Stimulated activated CD8-positive, alpha-beta memory T cell treated with anti-CD3 and anti-CD28 coated beads, Interleukin-2, amount 100 ng/mL, for 48 hours (primary cell): ENCODE measurements at places on chromosomes 2 and 18.

DNA sequence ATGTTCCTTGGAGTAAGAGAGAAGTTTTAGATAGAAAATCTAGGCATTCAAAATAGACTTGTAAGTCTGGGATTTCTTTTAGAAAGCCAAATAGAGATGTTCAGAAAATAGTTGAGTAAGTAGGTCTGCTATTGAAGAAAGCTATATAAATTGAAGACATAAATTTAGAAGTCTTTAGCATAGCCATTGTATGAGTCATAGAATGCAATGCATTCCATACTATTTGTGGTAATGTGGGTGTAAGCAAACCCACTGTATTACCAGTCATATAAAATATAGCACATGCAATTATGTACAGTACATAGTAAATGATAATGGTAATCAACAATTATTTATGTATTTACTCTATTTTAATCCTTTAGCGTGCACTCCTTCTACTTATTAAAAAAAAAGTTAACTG, 14.1 kb downstream of the MC4R start:
- no peak for DNase-seq

GRCh38 chr2:196500686-196501431, 138.7 kb upstream of the CCDC150 start:
- no peak for DNase-seq

GRCh38 chr2:42971947-42972736, 179.8 kb upstream of the HAAO start:
- no peak for DNase-seq

DNA sequence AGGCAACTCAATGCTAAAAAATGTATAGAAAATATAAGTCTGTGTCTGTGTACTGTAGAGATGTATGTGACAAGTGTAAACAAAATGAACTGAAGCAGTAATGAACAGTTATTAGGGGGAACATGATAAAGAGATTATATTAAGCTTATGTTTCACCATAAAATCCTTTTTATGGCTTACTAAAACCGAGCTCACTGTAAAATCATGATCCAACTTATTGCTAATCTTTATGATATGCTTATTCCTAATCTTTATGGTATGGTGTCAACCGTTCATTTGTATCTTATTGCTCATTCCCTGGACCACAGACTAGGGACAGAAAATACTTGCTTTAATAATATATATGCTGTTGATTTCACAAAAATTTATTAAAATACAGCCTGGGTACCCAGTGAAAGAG, 62.1 kb downstream of the TNFRSF11A start:
- no peak for DNase-seq

- peak; percentile 26 for DNase-seq
These were observed 89.2 kb upstream of the GLS start for GRCh38 chr2:190791347-190791975.

DNA sequence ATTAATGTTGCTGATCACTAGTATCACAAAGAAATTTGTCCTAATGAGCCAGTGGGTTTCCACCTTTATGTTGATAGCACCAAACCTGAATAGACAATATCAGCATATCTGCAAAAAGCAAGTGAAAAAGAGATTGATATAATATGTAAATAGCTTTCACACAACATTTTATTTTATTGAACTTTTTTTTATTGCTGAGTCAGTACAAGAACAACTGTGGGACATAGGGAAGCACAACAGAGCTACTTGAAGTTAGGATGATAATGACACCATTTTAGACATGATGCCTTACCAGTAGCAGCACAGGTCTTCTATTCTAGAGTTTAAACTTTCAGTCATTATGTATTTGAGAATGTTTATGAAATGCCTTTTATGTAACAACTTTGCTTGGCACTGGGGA, 554.1 kb upstream of the SETBP1 start:
- DNase-seq, result no peak

DNA sequence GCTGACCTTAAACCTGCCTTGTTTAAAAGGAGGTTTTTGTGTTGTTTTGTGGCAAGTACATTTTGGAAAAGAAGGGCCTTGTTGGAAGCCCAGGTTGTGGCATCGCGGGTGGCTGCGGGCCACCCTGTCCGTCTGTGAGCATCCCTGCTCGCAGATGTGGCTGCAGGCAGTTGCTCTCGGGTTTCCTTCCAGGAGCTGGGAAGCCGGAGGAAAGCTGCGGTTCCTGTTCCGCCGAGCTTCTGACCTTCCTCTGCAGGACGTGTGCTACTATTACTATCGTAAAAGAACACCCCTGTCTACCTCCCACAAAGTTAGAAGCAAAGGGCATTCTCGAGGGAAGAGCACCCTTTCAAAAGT, 766 bp downstream of the MFF start:
- DNase-seq, result no peak

DNA sequence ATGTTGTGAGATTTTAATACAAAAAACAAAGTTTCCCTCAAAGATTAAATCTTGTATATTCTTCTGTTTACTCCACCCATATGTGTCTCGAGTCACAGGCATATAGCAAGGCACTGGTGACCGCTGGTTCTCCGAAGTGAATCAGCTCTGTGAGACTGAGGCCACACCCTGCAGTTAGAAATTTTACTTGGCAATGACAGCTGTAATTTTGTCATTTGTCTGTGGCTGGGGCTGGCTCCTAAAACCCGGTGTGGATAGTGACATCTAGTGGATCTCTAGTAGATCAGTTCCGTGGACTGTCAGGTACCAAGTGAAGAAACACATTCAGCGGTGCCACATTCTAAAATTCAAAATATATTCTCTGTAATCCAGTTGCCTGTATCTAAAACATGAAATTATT, 278.0 kb downstream of the NEDD4L start:
- DNase-seq, result no peak

DNA sequence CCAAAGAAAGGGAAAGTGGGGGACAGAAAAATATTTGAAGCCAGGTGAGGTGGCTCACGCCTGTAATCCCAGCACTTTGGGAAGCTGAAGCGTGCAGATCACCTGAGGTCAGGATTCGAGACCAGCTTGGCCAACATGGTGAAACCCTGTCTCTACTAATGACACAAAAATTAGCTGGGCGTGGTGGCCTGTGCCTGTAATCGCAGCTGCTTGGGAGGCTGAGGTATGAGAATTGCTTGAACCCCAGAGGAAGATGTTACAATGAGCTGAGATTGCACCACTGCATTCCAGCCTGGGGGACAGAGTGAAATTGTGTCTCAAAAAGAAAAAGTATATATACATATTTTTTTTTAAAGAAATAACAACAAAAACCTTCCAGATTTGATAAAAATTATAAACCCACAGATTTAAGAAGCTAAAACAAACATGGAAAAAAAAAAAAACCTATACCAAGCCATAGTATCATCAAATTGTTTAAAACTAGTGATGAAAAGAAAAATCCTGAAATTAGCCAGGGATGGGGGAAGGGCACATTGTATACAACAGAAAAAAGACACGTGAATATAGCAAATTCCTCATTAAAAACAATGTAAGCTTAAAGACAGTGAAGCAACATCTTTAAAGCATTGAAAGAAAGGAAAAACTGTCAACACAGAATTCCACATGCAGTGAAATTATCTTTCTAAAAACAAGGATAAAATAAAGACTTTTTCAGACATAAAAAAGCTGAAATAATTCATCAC, 40.4 kb upstream of the MYCN start:
- DNase-seq, result no peak

DNA sequence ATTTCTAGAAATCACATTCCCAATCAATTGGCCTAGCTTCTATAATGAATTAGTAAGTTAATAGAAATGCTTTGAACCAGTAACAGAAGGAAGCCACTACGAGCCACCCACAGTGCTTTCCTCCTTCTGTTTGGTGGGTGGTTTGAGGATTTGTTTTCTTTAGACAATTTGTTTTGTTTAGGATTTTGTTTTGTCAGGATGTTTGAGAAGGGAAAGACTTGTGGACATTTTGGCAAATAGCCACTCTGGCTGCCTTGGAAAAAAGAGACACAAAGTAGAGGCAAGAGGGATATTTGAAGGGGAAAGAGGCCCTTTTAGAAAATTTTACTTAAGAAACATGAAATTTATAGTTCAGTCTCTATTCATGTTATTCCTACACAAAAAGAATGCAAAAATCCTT, 47.7 kb downstream of the TANK start:
- no peak for DNase-seq

- no peak for DNase-seq
These were observed 27.6 kb downstream of the PAX8 start for GRCh38 chr2:113251118-113251517.

GRCh38 chr2:207285473-207285815, 119.7 kb upstream of the KLF7 start:
- DNase-seq, result no peak

DNA sequence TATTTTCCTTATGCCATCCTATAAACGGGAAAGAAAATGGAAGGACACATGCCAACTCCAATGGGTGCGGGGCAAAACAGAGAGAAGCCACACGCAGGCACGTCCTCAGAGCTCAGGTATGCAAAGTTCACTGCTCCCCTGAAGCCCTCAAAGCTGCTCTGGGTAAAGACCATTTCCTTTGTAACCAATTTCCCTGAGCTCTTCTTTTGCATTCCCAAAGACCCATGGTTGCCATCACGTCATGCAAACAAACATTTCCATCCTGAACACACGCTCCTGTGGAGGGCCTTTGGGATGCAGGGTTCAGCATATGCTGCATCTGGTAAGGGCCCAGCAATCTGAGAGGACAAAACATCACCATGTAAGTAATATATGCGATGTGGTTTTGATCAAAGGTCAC, 69.4 kb downstream of the EMILIN2 start:
- DNase-seq, result no peak

DNA sequence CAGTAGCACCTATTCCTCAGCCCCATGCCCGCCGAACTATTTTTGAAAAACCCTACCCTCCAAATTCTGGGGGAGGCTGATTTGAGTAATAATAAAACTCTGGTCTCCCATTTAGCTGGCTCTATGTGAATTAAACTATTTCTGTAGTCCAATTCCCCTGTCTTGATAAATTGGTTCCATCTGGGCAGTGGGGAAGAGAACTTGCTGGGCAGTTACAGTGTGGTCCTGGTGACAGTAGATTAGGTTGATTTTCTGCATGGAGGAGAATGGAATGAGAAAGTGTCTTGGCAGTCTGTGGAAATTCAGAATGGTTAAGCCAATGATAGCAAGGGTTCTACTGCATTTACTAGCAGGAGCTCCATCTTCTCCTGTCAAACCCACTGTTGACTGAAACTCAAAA, 95.0 kb downstream of the SPP2 start:
- no peak for DNase-seq

DNA sequence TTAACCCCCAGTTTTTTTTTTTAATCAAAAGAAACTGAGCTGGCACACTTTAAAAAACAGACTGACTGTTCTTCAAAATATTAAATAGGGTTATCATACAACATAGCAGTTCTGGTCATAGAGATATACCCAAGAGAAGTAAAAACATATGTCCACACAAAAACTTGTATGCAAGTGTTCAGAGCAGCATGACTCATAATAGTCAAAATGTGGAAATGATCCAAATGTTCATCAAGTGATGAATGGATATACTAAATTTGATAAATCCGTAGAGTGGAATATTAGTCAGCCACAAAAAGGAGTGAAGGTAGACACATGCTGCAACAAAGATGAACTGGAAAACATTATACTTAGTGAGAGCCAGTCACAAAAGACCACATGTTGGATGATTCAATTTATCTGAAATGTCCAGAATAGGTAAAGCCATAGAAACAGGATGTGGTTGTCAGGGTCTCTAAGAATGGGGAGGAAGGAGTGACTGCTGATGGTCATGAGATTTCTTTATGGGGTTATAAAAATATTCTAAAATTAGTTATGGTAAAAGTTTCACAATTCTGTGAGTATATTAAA, 5.1 kb downstream of the SMIM21 start:
- no peak for DNase-seq

DNA sequence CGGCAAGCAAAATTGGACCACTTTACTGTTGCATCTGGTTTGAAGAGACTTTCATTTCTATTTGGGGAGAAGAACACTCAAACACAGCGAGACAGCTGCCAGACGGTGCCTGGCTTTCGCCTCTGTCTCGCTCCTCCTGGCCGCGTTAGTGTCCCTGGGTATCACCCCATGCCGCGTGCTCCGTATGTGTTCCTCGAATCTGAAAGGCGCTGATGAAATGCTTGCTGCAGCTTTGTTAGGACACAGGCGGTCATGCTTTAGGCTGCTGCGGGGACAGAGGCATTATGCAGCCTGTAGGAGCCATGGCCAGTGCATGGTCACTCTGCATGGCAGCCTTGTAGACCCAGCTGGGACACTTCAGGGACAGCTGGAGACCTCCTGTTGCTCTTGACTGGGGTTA, 53.9 kb downstream of the LDLRAD4 start:
- no peak for DNase-seq

- DNase-seq, result peak; percentile 8
These were observed 818 bp upstream of the IKZF2 start for GRCh38 chr2:213152065-213152794.

GRCh38 chr18:25710981-25711380, 359.0 kb upstream of the ZNF521 start:
- no peak for DNase-seq

DNA sequence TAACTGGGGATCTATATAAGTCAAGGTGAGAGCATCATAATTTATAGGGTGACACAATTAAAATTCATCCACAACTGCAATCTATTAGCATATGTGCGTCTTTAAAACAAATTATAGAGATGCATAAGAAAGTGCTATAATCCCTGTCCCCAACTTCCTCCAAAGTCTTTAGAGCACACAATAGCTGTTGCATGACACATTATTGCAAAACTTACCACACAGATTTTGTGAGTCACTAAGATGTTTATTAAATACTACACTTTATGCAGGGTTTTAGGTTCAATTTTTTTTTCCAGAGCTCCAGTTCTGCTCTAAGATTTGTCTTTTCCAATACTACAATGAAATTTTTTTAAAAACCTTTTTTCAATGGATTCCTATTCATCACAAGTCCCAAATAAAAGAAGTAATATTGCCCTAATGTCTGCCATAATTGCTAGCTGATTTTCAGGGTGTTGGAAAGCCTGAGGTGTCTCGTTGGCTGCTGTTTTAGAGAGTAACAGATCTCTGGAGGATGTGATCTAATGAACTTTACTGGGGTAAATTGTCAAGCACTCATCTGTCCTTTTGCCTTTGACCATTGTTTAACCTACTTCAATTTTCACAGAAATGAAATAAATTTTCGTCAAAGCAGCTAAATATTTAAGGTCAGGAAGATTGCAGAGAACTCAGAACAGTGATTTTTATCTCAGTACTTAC, 250.5 kb upstream of the NETO1 start:
- no peak for DNase-seq

- DNase-seq, result no peak
These were observed 438.6 kb upstream of the HNMT start for GRCh38 chr2:137525641-137526190.

GRCh38 chr2:241887806-241888522, 18.4 kb downstream of the RTP5 start:
- DNase-seq, result no peak

DNA sequence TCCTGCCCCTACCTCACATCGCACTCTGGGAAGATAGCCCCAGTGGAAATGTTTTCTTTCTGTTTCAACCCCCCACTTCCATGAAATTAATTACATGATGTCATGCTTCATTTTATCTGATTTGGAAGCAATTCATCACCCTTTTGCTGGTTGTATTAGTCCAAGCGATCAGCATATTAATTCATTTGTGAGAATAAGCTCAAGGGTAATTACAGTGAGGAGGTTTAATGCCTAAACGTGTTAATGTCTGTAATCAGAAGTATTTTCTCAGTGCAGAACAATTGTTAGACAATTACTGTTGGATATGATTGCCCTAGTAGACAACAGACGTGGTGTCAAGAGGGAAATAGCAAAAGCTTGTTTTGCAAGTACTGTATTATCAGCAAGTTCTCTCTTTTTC, 746.3 kb downstream of the CPS1 start:
- DNase-seq, result no peak
